ENCODE measurements at places on chromosomes 5 and 9.

- DNase-seq, result no peak
These were observed 962 bp upstream of the TXN start for GRCh38 chr9:110257097-110257841.

DNA sequence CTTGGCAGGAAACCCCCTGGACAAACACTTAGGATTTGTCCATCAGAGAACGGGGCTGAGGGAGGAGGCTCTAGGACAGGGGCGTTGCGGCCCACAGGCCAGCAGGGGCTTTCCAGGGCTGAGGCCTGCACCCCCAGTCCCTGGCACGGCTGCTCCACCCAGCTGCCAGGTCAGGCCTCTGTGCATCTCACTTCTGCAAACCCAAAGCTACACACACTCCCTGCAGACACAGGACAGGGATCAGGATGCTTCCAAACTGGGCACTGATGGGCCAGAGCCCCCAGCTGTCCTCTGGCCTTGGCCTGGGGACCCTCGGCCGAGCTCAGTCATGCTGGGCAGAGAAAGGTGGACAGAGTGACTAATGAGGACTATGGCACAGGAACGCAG lies 106.2 kb upstream of the SARDH start:
- no peak for DNase-seq

GRCh38 chr9:91732187-91733005 lies 217.6 kb downstream of the ROR2 start:
- no peak for DNase-seq

GRCh38 chr9:21510806-21511205 lies 28.7 kb upstream of the IFNE start:
- no peak for DNase-seq

GRCh38 chr9:131146186-131146585 lies 20.8 kb downstream of the NUP214 start:
- DNase-seq, result no peak

- DNase-seq, result no peak
These were observed at the start of gene RNF183 for GRCh38 chr9:113302792-113303418. RNF183 (minus strand) TSS chr9:113303376; CDS start chr9:113298184, 5,192 bp downstream.

DNA sequence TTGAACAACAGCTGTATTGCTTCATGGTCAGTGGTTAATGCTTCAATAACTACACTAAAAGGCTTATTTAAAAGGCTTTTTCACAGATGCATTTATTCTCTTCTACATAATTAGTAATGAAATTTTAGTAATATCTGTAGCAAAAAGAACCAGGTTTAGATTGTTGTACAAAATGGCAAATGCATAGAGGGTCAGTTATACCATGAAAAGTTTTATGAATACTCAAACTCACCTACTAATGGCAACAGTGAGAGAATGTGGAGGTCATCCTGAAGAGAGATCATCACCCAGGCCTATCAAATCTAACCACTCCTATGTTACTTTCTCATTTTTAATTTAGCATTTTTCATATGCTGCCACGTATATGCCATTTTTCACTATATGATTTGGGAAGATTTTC lies 444.3 kb upstream of the CDH9 start:
- no peak for DNase-seq

DNA sequence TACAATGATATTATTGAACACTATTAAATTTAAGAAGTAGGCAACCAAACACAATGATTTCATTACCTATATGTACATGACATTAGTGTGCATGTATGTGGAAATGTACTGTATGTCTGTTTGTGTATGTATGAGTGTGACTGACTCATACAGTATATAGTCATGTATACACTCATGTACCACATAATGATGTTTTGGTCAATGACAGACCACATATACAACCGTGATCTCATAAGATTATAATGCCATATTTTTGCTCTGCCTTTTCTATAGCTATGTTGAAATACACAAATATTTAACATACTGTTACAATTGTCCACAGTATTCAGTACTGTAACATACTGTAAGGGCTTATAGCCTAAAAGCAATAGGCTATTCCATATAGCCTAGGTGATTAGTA lies 19.7 kb downstream of the SVEP1 start:
- peak; percentile 63 for DNase-seq

GRCh38 chr9:108534741-108535140 lies 321.0 kb downstream of the ACTL7B start:
- peak; percentile 86 for DNase-seq

GRCh38 chr5:158594595-158595242 lies 505.0 kb downstream of the EBF1 start:
- DNase-seq, result no peak

- DNase-seq, result peak; percentile 14
These were observed 15.2 kb upstream of the DNAJC25 start for GRCh38 chr9:111615928-111616327.

DNA sequence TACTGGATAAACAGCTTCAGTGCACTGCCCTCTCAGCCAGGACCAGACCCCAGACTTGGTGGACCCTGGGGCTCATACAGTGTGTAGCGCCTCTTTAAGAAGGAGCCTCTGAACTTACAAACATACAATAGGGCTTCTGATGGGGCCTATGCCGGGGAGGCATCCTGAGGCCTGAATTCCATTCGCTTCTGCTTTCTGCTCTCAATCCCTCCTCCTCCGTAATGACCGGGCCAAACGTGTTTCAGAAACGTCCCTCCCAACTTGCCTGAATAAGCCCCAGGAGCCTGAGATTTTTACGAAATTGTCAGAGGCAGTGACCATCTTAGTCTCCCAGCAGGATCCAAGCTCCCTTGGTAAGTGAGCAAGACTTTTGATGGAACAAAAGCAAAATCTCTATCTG lies 128.1 kb upstream of the BOD1 start:
- no peak for DNase-seq

DNA sequence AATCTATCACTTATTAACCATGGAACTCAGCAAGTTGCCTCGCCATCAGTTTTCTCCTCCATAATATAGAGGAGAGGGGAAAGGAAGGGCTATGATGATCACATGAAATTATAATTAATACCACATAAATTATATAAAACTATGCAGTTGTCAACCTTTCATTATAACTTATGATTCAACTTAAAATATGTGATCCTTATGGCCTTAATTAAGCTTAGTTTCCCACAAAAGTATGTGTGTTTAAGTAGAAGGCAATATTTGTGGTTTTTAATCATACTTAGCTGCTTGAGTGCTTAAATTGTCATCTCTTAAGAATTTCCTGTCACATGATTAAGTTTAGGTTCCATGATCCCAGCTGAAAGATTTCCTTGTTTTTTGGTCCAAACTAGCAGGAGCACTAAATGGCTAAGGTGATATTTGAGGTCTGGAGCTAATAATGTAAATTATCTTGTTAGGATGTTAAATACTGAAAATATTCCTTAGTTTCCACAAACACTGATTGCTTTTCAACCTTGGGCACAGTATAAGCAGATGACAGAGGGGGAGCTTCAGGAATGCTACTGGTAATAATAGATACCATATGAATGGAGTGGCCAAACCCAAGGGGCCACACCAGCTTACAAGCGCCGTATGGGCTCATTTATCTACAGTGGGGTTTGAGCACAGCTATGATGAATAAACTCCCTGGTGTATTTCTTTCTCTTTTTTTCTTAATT lies 26.4 kb upstream of the F2R start:
- peak; percentile 99 for DNase-seq

DNA sequence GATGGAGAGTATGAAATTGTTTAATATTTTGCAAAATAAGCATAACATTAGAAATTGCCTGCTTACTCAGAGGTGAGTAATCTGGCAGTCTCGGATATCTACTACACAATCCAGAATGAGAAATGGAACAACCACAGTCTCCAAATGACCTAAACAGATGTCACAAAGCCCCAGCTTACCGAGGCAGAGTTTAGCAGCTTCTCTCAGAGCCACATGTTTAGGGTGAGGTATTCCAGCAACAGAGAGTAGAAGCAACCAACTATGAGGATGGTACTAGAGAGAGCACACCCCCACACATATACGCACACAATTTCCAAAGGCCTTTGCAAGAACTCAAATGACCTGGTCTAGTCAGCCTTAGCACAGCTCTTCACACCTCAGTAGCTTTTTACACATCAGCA lies 122.7 kb upstream of the LPAR1 start:
- DNase-seq, result peak; percentile 74

DNA sequence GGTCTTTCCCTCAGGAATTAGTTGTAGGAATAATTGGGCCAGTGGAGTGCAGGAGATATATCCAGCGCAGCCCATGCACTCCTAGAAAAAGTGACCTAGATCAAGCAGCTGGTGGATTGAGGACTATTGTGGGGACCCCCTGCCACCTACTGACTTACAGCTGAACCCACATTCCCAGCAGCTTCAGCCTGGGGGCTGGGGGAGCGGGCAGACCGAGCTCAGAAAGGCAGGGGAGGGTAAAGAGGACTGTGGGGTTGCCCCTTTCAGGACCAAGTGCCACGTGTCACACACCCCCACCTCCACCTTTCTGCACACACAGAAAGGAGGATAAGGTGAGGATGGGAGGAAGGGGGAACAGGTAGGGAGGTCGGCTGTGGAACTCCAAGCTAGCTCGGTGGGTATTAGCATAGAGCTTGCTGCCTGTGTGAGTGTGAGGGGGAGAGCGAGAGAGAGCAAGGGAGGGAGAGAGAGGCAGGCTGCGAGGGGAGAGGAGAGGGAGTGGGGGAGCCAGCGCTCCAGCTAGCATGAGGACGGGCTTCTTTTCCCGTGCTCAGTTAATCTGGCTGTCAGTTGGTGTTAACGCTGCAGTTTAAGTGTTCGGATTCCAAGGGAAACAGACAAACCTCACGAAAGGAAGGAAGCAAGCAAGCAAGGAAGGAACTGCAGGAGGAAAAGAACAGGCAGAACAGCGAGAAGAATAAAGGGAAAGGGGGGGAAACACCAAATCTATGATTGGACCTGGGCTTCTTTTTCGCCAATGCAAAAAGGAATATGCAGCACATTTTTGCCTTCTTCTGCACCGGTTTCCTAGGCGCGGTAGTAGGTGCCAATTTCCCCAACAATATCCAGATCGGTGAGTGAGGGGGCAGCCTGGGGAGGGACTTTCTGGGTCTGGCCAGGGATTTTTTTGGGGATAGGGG lies at the start of gene GRIA1:
Gene GRIA1, plus strand, starts transcription at position 553 of the 920 bp plus-strand sequence.
- peak; percentile 68 for DNase-seq

- no peak for DNase-seq
These were observed 69.8 kb upstream of the UBTD2 start for GRCh38 chr5:172353271-172353812.

DNA sequence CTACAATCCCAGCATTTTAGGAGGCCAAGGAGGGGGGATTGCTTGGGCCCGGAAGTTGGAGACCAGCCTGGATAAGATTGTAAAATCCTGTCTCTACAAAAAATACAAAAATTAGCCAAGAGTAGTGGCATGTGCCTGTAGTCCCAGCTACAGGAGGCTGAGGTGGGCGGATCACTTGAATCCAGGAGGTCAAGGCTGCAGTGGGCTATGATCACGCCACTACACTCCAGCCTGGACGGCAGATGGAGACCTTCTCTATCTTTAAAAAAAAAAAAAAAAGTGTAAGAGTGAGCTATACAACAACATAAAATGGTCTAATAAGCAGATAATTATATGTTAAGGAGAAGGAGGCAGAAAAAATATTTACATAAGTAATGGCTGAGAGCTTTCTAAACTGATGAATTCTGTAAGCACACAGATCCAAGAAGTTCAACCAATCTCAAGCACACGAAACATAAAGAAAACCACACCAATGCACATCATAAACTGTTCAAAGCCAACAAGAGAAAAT lies 23.0 kb downstream of the CDC14B start:
- no peak for DNase-seq

DNA sequence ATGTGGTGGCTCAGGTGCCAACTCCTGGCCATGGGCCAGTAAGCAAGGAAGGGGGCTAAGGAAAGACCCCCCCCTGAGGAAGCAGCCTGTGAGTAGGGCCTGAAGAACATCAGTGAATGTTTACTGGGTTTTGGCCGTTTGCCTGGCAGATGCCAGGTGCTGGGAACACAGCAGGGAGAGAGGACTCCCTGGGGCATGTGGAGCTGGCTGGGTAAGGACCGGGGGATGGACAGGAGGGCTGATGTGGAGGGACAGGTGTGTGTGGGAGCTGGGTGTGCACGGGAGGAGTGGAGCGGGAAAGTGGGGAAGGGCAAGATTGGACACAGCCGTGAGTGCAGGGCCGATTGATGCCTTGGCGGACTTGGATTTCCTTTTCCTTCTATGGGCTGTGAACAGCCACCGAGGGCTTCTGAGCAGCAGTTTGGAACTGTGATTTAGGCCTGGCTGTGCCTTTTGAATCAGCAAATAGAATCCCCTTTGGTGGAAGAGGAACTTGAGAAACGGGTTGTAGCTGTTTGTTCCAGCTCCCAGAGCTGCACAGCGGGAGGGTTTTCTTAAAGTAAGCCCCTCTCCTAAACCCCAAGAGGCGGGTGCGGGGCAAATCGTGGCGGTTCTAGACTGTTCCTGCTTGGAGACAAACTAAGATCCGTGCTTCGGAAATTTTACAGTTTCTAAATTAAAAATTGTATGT lies 3.1 kb downstream of the HMCN2 start:
- DNase-seq, result no peak

DNA sequence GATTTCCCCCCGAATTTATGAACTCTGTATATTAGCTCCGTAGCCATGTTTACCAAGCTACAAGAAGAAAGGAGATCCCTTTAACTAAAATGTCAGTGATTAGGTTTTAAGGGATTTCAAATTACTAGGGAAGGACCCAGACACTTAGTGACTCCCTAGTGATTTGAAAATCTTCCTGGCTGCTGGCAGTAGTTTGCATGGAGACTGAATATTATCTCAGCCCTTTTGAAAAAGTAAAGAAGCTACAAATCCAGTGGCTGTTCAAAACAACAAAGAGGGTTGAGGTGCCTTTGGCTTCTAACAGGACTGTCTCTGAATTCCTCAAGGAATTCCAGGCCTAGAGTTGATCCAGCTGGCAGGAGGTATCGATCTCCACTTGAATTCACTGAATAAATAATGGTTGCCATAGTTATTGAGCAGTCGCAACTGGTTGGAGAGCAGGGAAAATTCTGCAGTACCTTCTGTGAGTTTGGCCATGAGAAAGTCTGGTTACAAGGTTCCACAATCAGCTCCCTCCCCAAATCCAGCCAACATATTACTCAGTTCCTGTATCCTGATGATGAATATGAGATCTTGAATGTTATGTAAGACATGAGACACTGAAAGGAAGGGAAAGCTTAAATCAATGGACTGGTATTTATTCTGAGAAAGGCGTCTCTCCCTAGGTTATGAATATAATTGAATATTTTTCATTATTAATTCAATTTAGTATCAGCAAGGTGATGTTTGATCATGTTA lies 37.7 kb downstream of the NR4A3 start:
- DNase-seq, result peak; percentile 27
